ENCODE measurements at places on chromosomes 2 and 18. TPM values are rescaled to one million over a fixed set of nuclear protein-coding genes. Genes with fewer than 3 reads are reported as not detected.

Gene RSAD2
- total RNA-seq = not detected

Gene NBAS
- total RNA-seq = 66.5 TPM

Gene MDH1B
- total RNA-seq = 1.5 TPM

Gene LYG1
- 0.99 TPM for total RNA-seq

Gene POTEJ
- total RNA-seq = not detected

- no peak for DNase-seq
- H3K4me1 ChIP-seq = peaks cover 30% of the 10 kb centered on the region
- no peaks in the 10 kb centered on the region for H3K27me3 ChIP-seq
- no peaks in the 10 kb centered on the region for H3K36me3 ChIP-seq
- no peak overlapping the region for H3K4me3 ChIP-seq
- H3K27ac ChIP-seq = no peak overlapping the region
These were observed 90.3 kb downstream of the LRP1B start for GRCh38 chr2:142040556-142040955.

DNA sequence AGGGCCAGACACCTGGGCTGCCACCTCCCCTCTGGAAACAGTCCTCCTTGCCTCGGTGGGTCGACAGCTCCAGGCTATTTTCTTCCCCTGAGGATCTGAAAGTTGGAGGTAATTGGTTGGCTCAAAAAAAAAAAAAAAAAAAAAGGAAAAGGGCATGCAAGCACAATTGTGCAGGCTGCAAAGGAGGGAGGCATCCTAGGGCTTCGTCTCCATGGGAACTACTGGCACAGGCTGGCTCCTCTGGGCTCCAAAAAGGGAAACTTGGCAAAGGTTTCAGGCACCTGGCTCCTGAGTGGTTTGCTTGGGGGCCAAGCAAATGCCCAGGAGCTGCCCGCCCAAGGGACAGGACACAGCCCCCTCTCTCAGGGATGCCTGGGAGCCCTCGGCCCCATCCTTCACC is 1.1 kb upstream of the KCNIP3 start:
- H3K36me3 ChIP-seq = no peaks in the 10 kb centered on the region
- H3K4me1 ChIP-seq = no peaks in the 10 kb centered on the region
- H3K27ac ChIP-seq = no peak overlapping the region
- DNase-seq = no peak
- H3K27me3 ChIP-seq = peaks cover 27% of the 10 kb centered on the region

GRCh38 chr2:227153758-227154486 is 10.1 kb downstream of the COL4A4 start:
- no peak for DNase-seq
- H3K36me3 ChIP-seq = no peaks in the 10 kb centered on the region
- H3K27me3 ChIP-seq = no peaks in the 10 kb centered on the region
- no peak overlapping the region for H3K4me3 ChIP-seq
- H3K27ac ChIP-seq = no peak overlapping the region
- H3K4me1 ChIP-seq = peaks cover 22% of the 10 kb centered on the region

GRCh38 chr2:160741271-160741670 is 247.7 kb upstream of the RBMS1 start:
- no peak overlapping the region for H3K27ac ChIP-seq
- DNase-seq = no peak
- no peaks in the 10 kb centered on the region for H3K36me3 ChIP-seq
- H3K4me3 ChIP-seq = no peak overlapping the region
- H3K4me1 ChIP-seq = peaks cover 15% of the 10 kb centered on the region
- no peaks in the 10 kb centered on the region for H3K27me3 ChIP-seq

- DNase-seq = no peak
- no peaks in the 10 kb centered on the region for H3K27me3 ChIP-seq
- peak overlapping the region; percentile 1 for H3K4me3 ChIP-seq
These were observed 25.6 kb downstream of the MAP3K2 start for GRCh38 chr2:127361929-127362885.

GRCh38 chr18:2147476-2148230 is 423.7 kb downstream of the METTL4 start:
- H3K27ac ChIP-seq = no peak overlapping the region
- H3K27me3 ChIP-seq = peaks cover 11% of the 10 kb centered on the region
- no peaks in the 10 kb centered on the region for H3K4me1 ChIP-seq
- no peaks in the 10 kb centered on the region for H3K36me3 ChIP-seq
- H3K4me3 ChIP-seq = no peak overlapping the region

GRCh38 chr2:205133544-205133943 is 548.8 kb upstream of the NRP2 start:
- H3K27ac ChIP-seq = no peak overlapping the region
- no peak overlapping the region for H3K4me3 ChIP-seq
- peaks cover 20% of the 10 kb centered on the region for H3K4me1 ChIP-seq
- no peak for DNase-seq
- no peaks in the 10 kb centered on the region for H3K27me3 ChIP-seq

DNA sequence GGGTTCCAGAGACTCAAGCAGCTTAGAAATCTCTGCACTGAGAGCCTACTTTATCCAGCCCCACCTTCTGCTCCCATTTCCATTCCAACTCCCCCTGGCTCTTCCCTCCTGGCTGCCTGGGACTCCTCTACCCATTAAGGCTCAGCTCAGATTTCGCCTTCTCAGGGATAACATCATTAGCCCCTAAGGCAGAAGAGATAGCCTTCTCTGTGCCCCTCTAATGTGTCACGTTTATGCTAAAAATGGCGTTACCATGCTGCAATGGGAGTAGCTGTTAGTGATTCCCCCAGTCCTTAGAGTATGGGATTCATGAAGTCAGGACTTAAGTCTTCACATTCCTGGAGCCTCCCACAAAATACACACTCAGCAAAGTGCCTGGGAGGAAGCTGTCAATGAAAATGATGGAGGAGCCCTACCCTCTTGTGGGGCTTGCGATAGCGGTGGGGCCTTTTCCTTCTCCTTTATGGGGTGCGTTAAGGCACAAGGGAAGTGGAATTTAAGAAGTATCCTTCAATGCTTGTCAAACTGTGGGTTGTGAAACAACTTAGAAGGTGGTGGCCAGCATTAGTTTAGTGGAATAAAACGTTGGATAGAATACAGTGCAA is 144.7 kb upstream of the COPS8 start:
- H3K4me3 ChIP-seq = no peak overlapping the region
- H3K27ac ChIP-seq = no peak overlapping the region
- no peak for DNase-seq
- H3K36me3 ChIP-seq = no peaks in the 10 kb centered on the region
- no peaks in the 10 kb centered on the region for H3K4me1 ChIP-seq

DNA sequence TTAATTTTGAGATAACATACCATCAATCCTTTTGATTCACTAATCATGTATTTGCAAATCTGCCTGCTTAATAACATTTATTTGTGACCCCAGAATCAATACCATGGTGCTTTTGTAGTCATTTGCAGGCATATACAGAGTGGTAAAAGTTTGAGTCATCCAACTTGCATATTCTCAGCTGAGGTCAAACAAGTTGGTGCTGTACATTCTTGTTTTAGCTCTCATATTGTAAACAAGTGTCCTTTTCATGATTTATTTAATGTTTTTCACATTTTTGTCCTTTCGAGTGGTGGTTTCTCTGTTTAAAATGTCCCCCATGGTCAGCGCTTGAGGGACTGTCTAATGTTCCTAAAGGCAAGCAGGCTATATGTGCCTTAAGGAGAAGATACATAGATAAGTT is 17.5 kb downstream of the RAB27B start:
- H3K36me3 ChIP-seq = no peaks in the 10 kb centered on the region
- H3K4me3 ChIP-seq = no peak overlapping the region
- H3K27ac ChIP-seq = no peak overlapping the region
- no peaks in the 10 kb centered on the region for H3K27me3 ChIP-seq

DNA sequence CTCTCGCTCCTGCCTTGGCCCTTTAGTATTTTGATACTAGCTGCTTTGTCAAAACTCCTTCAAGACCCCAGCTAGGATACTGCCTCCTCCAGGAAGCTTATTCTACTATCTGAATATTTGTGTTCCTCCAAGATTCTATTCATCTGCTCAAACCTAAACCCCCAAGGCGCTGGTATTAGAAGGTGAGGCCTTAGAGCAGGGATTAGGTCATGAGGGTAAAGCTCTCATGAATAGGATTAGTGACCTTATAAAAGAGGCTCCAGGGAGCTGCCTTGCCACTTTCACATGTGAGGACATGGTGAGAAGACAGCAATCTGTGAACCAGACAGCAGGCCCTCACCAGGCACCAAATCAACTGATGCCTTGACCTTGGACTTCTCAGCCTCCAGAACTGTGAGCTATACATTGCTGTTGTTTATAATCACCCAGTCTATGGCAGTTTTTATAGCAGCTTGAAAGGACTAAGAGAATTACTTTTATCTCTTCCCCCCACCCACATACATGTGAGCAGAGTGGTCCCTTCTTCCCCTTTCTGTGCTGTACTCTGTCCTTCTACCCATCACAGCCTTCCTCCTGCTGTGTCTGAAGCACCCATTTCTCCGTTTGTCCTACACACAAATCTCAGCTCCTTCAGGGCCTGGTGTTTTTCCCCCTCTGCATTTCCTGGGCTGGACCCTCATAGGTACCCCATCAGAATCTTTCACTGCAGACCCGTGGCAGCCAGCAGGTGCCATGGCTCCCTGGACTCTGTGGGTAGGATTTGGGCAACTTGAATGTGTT is 54.5 kb downstream of the HS1BP3 start:
- H3K27ac ChIP-seq = peak overlapping the region; percentile 87
- DNase-seq = peak; percentile 22
- H3K4me3 ChIP-seq = no peak overlapping the region
- no peaks in the 10 kb centered on the region for H3K27me3 ChIP-seq

All from chondrocyte (in vitro differentiated cells).